NCI-H2081 treated with DMSO at 0.1 percent for 48 hours (cell line): ENCODE measurements at places on chromosomes 7 and 10.

DNA sequence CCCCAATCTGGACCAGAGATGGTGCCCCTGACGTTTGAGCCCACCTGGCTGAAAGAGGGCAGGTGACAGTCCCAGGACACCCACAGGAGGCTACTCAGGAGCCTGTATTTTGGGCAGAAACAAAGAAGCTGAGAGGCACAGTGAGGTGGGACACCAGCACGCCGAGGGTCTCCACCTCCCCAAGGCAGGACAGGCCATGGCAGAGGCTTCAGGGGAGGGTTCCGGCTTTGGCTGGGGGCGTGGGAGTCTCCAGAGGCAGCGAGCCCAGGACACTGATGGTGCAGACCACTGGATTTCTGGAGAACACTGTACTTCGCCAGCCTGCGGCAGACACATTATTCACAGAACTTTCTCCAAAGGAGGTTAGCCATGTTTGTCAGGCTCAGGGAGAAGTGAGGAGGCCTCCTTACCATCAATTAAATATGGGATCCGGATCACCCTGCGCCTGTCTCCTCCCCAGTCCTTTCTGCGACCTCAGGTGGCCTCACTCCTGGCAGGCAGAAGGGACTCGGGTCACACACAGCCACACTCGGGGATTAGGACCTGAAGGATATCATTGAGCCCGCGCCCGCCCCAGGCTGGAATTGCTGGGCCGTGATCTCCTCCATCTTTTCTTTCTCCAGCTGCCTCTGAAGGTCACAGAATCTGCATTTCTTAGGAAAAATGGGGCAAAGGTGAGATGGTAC lies 98.3 kb downstream of the MKI67 start:
- no peak for DNase-seq

DNA sequence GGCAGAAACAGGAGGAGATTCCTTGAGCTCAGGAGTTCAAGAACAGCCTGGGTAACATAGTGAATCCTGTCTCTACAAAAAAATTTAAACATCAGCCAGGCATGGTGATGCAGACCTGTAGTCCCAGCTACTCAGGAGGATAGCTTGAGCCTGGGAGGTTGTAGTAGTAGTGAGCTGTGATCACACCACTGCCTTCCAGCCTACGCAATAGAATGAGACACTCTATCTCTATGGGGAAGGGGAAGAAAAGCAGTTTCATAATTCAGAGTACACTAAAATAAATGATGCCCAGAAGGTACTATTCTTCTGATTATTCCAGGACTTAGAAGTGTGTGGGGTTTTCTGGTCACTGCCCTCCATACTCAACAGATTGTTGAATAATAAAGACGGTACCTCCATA lies 177.3 kb downstream of the KMT2E start:
- DNase-seq = no peak

- DNase-seq = no peak
Observed at GRCh38 chr10:70255329-70256299, 22.4 kb upstream of the PPA1 start.

DNA sequence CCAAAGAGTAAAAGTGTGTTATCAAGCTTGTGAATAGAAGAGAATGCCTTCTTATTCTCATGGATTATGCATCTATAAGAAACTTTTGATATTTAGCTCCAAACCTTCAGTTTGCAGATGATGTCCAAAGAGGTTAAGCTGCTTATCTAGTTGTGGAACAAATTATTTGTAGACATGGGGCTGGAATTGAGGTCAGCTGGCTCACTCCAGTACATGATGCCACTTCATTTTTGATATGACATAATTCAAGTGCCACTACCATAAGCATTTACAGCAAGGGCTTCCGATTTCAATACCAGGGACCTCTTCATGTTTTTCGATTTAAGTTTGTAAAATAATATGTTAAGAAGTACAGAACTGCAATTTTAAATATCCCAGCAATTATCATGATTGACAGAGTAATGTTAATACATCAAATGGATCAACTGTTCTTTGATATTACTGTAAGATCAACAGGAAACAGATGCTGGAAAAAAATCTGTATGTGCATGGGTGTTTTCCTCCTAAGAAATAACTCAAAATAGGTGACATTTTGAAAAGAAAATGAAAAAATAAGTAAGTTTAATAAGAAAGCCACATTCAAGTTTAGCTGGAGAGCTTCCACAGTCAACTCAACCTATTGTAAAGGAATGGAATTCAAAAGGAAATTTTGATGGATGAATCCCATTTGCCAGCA lies 12.7 kb downstream of the FAM3C start:
- DNase-seq = no peak

GRCh38 chr10:51667678-51668335 lies 31.6 kb downstream of the CSTF2T start:
- DNase-seq = no peak
